Jurkat, Clone E6-1 (cell line): ENCODE measurements at places on chromosomes 7 and 10.

DNA sequence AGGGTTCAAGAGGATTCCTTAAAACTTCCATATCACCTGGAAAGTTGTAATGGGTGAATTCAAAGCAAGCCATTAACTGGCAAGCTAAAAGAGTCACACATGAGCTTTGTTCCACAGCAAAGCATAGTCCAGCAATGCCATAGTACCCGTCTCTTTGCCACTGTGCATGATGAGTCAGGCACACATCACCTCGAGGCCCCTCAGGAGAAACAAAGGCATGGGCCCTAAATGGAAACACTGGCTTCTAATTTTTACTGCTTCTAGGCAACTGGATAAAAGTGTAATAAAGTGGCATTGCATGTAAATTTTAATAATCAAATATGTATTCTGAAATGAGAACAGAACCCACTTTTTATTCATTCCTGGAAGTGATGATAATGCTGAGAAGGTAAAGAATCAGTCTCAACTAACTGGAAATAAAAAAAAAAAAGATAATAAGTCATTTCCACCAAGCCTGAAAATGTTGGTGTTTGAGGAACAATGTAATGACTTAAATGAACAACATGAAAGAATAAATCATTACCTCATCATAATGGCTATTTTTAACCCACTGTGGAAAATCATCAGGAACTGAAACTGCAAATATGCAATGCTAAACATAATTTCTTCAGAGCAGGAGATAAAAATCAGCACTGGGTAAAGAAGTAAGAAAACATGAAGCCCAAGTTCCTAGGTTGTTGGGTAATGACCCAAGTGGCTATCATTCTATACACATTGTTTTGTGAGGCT lies 104.9 kb downstream of the CDK6 start:
- DNase-seq = no peak

GRCh38 chr7:77935652-77936348 lies 137.2 kb downstream of the PHTF2 start:
- no peak for DNase-seq

DNA sequence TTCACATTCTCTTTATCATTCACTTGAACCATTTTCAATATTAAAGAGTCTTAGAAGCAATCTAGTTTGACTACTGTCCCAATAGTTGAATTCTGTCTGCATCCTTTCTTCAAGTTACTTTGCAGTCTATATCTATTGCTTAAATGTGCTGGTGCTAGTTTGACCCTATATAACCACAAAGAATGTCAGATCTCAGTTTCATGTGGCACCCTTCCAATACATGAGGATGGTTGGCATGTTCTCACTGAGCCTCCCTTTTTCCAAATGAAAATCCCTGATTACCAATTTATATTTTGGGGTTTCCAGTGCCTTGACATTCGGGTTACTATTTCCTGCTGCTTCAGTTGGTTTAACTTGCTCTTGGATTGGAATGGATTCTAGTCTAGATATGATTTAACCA lies 292.7 kb downstream of the EXOC4 start:
- no peak for DNase-seq

- no peak for DNase-seq
Measured at GRCh38 chr7:32018845-32019578, 51.2 kb downstream of the PDE1C start.

DNA sequence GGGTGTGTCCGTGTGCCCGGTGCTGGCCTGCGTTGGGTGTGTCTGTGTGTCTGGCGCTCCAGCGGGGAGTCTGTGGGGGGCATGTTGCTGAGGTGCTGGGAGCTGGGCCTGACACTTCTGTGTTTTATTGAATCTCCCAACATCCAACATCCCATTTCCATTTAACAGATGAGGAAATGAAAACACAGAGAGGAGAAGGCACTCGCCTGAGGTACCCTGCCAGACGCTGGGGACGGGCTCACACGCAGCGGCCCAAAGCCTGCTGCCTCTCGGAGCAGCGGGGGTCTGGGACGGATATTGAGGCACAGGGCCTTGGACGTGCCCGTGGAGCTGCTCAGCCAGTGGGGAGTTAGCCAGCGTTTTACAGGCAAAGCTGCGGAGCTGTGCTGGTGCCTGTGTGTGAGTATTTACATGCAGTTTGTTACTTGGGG lies 133.9 kb downstream of the DNAJB6 start:
- no peak for DNase-seq

GRCh38 chr7:44293561-44294324 lies 31.7 kb downstream of the CAMK2B start:
- no peak for DNase-seq

DNA sequence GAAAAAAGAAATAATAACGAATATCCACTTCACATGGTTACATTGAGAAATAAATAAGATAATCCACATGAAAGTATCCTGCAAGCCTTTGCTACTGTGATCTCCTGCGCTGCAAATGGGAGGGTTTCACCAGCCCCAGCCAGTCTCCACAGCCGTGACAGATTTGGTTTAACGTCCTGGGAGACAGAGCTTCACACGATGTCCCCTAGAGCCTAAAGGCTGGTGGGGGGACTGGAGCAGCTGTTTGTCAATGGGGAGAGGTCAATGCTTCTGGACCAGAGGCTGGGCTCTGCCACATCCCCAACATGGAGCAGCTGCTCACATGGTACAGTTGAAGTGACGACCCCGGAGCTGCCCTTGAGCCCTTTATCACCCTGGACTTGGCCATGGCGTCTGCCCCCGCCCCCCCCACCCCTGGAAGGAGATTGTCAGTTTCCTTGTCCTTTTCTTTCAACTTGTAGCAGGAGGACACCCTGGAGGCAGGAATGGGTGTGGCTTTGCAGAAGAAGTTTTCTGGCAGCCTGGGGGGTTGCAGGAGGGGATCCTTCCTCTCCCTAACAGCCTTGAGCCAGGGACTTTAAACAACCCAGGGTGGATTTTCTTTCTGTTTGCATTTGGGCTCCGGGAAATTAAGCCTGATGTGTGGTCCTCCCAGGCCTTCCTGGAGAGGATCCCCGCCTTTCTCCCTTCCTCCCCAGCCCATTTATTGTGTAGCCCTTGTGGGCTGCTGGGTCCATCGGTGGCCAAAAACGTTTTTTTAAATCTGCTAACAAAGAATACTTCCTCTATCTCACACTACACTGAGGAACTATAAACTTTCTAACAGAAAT lies 37.0 kb upstream of the MXI1 start:
- no peak for DNase-seq

DNA sequence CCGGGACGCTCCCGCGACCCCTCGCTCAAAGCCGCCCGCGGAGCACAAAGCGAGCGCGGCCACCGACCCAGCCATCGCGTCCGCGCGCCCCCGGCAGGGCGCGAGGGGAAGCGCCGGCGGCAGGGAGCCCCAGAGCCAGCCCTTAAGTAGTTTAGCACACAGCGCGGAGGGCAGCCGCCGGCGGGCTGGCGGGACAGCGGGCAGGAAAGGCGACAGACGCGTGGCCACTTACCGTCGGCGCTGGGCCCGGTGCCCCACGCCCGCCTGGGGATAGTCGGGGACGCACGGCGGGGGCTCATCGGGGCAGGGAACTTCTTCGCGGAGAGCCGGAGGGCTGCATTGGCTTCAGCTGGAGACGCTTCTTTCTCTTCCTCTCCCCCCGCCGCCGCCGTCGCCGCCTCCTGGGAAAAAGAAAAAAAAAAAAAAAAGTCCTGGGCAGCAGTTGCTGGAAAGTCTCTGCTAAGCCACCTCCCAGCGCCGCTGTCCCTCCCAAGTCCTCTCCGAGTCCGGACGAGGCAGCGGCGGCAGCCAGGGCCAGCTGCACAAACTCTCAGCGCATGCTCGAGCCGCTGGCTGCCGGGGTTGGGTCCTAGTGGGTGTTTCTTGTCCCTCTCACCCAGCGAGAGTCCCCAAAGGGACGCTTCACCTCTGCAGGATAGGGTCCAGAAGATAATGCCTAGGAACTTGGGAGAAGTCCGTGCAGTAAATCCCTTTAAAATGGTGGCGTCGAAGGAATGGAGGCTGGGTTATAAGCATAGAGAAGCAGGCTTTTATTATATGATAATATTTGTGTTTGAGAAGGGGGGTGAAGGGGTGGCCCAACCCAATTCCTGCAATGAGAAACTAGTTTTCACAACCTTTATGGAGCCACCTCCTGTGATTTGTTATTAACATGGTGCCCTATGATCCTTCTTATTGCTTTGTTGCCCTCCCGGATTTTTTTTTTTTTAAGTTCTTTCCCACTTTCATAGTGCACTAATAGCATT lies at the start of gene TSPAN12:
TSPAN12 (minus strand) TSS at position 557 of the 986 bp plus-strand sequence. CDS start 1,381 bp downstream, outside the sequence.
- peak; percentile 5 for DNase-seq

DNA sequence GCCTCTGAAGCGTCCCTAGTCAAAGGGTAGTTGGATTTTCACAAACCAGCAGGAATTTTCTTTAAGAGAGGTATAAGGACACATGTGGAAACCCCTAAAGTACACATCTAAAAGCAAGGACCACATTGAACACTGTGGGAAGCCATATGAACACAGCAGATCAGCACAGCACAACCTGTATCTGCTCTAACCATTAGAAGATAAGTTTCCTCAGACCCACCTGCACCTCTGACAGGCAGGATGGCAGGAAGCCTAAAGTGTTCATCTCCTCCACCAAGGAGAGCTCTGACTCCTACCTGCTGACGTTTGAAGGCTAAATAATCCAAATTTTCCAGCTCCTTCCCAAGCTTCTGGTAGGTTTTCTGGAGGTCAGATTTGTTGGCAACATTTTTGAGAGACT lies 174.4 kb downstream of the CTNNA3 start:
- DNase-seq = no peak

DNA sequence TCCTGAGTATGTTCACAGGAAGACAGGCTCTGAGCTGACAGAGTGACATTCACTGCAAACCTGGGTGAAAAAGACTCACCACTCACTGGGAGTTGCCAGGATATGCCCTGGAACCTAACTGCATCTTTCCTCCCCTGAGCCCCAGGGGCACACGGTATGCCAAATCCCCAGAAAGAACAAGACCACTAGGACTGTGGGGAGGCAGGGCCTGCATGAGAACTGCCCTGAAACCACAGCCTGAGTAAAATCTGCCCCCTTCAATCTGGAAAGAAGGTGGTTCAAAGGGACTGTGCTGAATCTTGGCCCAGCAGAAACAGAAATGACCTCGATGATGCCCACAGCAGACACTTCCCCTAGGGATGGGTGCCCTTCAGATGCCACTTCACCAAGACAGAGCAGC lies 6.5 kb downstream of the FAM53B start:
- DNase-seq = no peak

DNA sequence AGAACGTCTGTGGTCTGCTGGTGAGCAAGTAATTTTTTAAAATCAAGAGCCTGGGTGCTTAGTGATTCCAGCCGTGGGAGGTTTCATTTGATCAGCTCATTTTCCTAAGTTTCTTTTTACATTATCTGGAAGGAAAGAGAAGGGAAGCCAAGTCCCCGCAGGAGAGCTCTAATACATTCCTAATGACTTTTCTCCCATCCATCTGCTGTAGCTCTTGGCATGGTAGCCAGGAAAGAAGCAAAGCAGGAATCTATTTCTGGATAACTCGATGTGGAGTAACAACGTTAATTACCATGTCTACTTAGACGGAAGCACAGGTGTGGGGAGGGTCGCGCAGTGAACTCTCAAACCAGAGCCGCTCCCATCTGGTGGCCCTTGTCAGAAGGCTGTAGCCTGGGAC lies 121.9 kb downstream of the PAXIP1 start:
- no peak for DNase-seq

DNA sequence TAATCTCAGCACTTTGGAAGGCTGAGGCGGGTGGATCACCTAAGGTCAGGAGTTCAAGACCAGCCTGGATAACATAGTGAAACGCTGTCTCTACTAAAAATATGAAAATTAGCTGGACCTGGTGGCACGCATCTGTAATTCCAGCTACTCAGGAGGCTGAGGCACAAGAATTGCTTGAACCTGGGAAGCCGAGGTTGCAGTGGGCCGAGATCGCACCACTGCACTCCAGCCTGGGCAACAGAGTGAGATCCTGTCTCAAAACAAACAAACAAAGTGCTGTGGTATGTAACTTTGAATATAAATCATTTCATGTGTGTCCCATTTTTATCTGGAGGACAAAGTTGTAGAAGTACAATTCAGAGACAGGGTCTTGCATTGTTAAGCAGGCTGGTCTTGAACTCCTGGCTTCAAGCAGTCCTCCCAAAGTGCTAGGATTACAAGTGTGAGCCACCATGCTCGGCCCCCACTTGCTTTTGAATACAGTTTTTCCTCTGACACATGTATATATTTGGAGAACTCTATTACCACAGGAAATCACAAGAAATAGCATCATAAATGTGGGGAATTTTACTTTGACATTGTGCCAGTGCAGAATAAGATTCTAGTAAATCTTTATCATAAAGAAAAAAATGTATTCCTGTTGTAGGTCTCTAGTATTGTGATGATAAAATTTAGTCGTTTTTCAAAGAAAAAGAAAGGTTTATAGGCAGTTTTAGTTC lies 32.6 kb downstream of the PTPN12 start:
- DNase-seq = no peak

DNA sequence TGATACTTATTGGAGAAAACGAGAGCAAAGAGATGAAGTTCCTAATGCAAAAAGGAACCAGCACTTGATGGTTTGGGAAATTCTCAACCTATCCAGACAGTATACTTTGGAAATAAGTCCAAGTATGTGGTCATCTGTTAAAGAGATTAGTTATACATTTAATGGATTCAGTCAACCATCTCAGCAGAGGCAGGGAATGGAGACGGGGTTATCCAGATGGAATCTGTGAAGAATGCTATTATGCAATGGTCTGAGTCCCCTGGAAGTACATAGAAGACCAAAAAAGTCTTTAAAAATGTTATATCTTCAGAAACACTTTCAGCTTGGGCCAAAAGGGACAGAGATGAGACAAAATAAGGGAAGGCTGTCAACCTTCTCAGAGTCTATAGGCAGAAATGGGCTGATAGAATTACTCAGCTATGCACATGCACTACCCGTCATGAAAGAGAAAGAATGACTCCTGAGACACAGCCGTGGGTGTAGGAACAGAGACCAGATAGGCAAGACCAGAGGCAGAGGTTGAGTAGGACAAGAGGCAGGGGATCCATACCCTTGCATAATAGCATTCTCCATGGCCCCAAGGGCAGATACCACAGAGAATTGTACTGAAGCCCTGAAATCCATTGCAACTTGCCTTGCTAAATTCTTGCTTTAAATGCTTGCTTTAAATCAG lies 738.8 kb upstream of the POT1 start:
- DNase-seq = no peak

DNA sequence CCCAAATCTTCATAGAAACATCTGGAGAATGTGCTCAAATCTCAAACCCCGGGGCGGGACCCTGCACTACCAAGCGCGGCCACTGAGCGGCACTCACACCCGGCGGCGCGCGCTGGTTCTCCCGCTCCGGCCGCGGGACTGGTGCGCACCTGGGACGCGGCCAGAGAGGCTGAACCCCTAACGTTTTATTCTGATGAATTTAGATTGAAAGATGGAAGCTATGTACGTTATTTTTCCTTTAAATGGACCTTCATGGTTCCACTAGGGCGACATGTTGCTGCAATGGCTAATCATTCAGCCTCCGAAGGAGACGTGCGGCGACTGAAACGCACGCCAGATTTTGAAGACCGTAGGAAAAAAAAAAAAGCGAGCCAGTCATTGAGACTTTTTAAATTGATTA lies 107.0 kb upstream of the INSIG1 start:
- DNase-seq = no peak

- DNase-seq = no peak
Measured at GRCh38 chr7:54947266-54947665, 71.6 kb upstream of the EGFR start.

- no peak for DNase-seq
Measured at GRCh38 chr7:84372712-84373111, 178.1 kb upstream of the SEMA3A start.

- DNase-seq = no peak
Measured at GRCh38 chr7:41060796-41061195, 642.1 kb downstream of the INHBA start.

GRCh38 chr7:2819161-2819953 lies 24.8 kb downstream of the GNA12 start:
- no peak for DNase-seq
